ENCODE measurements at places on chromosomes 13 and 19.
A peak's percentile ranks its signal among the peaks of the same experiment; 100 is the strongest.

DNA sequence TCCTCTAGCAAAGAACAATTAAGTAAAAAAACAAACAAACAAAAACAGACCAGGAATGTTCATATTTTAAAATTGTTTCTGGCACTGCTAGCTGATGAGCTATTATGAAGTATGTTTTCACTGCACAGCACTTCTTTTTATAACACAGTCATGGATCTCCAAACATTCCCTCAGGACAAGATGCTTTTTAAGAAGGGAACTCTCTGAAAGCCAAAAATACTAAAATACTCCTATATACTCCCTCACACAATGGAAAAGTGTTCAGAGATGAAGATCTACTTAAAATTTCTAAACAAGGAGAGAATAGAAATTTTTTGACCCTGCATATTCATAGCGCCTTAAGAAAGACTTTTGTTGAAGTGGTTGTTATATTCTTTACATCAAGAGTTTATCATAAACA is 926.8 kb downstream of the DIAPH3 start:
- no peak for DNase-seq

GRCh38 chr13:109516186-109516585 is 270.2 kb downstream of the IRS2 start:
- DNase-seq, result no peak

- no peak for DNase-seq
Observed at GRCh38 chr13:107847406-107847805, 367.9 kb downstream of the LIG4 start.

DNA sequence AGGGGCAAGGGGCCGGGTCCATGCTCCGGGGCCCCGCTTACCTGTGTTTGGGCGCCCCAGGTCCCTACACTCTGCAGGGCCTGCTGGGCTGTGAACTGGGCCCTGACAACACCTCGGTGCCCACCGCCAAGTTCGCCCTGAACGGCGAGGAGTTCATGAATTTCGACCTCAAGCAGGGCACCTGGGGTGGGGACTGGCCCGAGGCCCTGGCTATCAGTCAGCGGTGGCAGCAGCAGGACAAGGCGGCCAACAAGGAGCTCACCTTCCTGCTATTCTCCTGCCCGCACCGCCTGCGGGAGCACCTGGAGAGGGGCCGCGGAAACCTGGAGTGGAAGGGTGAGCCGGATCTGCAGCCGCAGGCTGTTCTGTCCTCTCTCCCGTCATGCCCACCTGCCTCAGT is 1.7 kb downstream of the FCGRT start:
- DNase-seq, result no peak

DNA sequence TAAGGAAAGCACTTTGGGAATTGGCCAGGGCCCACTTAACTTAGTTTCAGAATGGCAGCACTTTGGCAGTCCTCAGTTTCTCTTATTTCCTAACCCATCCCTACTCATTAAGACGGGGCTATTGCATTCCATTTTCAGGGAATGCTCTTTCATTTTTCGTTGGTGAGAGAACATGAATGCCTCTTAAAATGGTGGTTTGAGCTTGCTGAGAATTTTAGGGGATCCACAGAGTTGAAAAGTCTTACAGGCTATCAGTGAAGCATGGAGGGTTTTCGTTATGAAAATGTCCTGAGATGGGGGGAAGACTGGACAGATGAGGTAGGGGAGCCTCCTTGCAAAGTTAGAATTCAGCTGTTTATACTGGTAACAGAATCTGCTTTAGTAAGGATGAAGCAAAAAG is 71.4 kb downstream of the LRCH1 start:
- no peak for DNase-seq

DNA sequence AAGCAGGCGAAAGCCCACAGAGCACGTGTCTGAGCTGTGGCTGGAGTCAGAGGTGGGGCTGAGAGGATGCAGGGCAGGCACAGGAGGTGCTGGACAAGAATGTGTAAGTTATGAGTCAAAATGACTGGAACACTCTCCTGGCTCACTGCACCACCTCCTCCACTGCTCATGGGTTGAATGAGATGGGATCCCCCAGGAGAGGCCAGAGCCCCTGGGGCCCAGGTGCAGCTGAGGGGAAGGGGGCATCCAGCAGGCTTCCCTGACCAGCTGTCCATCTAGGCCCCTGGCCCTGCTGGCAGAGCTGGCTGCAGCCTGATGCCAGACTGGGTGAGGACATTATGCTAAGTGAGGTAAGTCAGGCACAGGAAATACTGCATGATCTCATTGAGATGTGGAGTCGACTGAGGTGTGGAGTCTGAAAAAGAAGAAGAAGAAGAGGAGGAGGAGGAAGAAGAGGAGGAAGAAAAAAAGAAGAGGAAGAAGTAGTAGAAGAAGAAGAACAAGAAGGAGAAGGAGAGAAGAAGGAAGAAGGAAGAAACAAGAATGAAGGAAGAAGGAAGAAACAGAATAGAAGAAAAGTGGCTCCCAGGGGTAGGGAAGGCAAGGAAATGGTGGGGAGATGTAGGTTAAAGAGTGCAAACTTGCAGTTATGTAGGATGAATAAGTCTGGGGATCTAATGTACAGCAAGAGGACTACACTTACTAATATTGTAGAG is 747.4 kb downstream of the UQCRFS1 start:
- no peak for DNase-seq

GRCh38 chr13:113428871-113429607 is 24.2 kb downstream of the ADPRHL1 start:
- no peak for DNase-seq

DNA sequence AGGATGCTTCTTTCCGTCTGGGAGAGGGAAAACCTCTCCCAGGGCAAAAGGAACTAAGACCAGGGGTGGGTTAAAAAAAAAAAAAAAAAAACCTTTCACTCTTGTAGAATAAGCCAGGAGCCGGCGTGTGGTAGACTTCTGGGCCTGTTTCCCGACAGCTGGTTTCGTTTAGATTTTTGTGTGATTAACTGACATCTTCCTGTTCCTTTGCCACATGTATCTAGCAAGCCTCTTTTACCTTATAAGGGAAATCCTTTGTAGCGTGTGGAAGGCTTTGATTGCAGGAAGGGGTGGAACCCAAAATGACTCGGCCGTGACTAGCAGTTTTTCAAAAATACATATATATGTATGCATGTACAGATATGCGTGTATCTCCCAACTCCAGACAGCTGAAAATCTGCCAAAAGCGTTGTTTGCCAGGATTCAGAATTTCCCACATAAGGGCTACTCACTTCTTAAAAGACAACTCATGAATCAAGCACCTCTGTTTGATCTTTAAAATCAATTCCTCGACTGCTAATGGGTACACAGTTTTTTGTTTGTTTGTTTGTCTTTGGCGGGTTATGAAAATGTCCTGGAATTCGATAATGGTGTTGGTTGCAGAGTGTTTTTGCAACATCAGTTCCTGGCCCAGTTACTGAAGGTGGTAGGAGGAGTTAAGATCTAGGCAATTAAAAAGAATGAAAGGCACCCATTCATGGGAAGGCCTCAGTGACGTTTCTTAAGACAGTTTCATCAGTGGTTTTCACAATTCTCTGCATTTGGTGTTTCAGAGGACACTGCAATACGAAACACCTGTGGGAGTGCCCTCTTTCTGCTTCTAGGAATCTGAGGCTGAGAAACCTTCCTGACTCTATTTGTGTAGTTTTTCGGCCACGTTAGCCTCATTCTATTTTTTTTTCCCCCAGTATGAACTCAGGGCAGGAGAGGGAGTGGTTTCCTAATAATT is 2.7 kb downstream of the TPM4 start:
- peak; percentile 62 for DNase-seq

GRCh38 chr19:4295972-4296771 is 6.0 kb downstream of the TMIGD2 start:
- DNase-seq, result no peak

DNA sequence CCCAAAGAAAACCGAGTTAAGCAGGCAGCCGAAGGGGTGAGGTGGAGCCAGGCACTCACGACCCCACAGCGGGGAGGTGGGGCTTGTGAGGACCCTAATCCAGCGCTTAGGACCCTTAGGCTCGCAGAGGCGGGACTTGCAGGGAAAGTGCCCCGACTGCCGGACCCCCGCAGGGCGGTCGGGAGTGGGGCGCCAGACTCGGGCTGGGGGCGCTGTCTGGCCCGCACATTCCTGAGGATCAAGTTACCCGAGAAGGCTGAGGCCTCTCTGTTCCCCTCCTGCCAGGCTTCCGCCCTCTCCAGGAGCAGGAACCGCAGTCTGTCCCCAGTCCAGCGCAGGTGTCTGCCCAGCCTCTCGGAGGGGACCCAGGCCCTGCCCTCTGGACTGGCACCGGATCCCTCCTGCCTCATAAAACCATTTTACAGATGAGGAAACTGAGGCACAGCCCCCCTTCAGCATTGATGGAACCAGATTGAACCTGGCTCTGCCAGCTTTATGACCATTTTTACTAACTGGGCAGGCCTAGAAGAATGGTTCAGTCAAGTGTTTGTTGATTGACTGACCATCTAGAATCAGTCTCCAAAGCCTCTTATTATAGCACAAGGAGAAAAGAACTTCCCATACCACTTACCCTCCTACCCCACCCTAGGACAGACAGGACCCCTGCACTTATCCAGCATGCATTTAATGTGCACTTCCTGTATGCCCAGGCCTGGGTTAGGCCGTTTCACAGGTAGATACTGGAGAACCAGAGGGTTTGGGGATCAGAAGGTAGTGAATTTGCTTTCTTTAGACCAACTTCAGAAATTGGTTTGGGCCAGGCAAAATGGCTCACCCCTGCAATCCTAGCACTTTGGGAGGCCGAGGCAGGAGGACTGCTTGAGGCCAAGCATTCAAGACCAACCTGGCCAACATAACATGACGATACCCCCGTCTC is 6.7 kb upstream of the JUND start:
- no peak for DNase-seq

DNA sequence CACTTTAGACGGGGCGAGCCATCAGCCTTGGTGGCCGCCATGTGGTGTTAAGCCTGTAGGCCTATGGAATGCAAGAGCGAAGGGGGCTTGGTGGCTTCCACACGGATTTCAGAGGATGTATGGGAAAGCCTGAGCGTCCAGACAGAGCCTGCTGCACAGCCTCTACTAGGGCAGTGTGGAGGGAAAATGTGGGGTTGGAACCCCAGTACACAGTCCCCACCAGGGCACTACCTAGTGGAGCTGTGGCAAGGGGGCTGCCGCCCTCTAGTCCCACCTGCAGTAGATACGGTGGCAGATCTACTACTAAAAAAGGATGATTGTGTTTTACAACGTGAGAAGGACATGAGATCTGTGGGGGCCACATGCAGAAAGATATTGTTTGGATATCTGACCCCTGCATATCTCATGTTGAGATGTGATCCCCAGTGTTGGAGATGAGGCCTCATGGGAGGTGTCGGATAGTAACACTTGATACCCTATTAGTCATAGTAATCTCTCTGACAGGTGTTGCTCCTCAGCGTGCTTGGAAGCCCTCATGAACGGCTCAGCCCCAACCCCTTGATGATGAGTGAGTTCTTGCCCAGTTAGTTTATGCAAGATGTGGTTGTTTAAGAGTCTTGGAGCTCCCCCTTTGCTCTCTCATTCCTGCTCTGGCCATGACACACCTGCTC is 45.6 kb downstream of the LHFPL6 start:
- no peak for DNase-seq

- DNase-seq, result no peak
Observed at GRCh38 chr13:72186730-72187422, 319.9 kb upstream of the DACH1 start.

DNA sequence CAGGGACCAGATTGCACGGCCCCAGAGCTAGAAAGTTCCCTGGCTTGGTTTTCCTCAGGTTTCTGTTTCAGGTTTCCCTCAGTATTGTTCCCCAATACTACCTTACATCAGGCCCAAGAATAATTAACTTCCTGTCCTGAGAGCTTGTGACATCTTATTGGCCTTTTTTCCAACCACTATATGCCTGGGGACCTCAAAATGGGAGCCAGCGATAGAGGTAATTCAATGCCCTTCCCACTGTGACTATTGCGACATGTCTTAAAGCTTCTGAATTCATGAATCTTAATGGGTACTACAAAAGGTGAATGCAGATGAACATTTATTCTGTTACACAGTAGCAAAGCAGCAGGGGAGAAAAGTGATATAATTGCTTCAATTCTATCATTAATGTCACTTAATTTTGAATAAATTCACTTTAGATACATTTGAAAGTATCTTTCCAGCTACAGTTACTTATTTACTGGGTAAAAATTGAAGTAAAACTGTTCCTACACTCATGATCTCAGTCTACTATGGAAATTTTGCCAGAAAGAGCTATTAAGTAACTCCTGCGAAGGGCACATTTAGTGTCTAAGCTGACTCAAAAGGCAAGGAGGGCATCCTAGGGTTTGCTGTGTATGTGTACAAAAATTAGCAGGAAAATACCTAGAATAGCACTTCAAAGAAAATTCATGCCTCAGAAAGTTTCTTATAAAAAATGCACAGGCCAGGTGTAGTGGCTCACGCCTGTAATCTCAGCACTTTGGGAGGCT is 4.1 kb downstream of the CRYL1 start:
- DNase-seq, result no peak

DNA sequence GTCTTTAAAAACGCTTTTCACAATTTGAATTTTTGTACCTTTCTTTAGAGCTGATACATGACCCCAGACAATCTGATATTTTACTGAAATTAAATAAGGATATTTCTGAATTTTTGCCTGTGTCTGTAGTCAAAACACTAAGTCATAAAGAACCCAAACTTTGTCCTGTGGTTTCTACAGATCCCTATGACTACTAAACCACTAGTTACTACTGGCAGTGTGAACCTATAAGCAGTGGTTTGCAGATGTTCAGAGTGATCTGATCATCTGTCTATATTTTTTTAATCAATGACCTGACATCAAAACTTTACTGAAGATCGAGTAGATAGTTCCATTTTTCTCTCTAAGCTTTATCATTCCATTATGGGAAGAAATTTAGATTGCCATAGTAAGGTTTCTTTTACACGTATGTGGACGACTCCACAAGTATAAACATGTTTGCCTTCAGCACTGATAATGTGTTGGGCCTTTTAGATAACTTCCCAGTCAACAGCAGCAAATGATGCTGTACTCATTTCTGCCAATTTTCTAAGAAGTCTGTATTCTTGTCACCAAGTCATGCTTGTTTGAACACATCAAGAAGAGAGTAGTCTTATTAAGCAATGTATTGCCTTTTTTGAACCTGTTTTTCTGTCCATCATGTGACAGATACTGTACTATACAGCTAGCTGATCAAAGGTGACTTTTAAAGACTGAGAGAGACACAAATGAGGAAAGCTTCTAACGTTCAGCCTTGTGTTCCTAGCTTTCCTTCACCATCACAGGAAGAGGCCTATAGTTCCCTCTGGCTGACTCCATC is 21.8 kb downstream of the POLR1D start:
- no peak for DNase-seq

DNA sequence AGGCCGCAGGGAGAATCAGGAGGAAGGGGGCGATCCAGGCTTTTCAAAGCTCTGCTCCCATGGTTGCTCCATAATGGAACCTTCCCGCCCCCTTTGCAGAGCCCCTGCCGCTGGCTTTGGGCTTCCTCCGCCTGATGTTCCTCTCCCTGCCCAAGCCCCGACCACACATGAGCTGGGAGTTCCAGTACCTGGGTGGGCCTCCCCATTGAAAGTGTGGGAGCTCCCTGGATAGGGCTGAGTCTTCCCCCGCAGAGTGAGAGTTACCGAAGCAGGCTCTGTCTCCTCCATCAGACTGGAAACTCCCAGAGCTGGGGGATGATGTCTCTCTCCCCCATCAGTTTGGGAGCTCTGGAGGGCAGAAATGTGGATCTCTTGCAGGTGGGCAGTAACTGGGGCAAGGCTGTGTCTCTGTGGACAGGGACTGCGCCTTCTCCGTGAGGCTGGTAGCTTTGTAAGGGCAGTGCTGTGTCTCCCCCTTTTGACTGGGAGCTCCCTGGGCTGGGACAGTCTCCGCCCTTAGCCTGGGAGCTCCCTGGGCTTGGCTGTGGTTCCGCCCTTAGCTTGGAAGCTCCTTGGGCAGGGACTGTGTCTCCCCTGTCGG is 722 bp downstream of the DCAF15 start:
- no peak for DNase-seq

- no peak for DNase-seq
Observed at GRCh38 chr13:49063497-49063896, 87.8 kb downstream of the FNDC3A start.

Data from activated naive CD4-positive, alpha-beta T cell treated with anti-CD3 and anti-CD28 coated beads, Interleukin-2, amount 50 U/mL, for 16 hours (primary cell).